ENCODE measurements at places on chromosomes 1 and 21. TPM values are rescaled to one million over a fixed set of nuclear protein-coding genes. Genes with fewer than 3 reads are reported as not detected.

Gene SAMD11
- 4.3 TPM for total RNA-seq

Gene GJB4
- not detected for total RNA-seq

Gene NTRK1
- 2.5 TPM for total RNA-seq

Gene ABCA4
- 0.83 TPM for total RNA-seq

GRCh38 chr1:37692834-37693175 is 489 bp downstream of the CDCA8 start:
- H3K4me1 ChIP-seq = no peaks in the 10 kb centered on the region
- H3K4me3 ChIP-seq = peak overlapping the region; percentile 83
- DNase-seq = no peak
- peaks cover 3% of the 10 kb centered on the region for H3K36me3 ChIP-seq

- H3K27me3 ChIP-seq = no peaks in the 10 kb centered on the region
- H3K4me3 ChIP-seq = no peak overlapping the region
- DNase-seq = no peak
- no peak overlapping the region for H3K27ac ChIP-seq
These were observed 22.6 kb upstream of the UAP1 start for GRCh38 chr1:162538815-162539431.

DNA sequence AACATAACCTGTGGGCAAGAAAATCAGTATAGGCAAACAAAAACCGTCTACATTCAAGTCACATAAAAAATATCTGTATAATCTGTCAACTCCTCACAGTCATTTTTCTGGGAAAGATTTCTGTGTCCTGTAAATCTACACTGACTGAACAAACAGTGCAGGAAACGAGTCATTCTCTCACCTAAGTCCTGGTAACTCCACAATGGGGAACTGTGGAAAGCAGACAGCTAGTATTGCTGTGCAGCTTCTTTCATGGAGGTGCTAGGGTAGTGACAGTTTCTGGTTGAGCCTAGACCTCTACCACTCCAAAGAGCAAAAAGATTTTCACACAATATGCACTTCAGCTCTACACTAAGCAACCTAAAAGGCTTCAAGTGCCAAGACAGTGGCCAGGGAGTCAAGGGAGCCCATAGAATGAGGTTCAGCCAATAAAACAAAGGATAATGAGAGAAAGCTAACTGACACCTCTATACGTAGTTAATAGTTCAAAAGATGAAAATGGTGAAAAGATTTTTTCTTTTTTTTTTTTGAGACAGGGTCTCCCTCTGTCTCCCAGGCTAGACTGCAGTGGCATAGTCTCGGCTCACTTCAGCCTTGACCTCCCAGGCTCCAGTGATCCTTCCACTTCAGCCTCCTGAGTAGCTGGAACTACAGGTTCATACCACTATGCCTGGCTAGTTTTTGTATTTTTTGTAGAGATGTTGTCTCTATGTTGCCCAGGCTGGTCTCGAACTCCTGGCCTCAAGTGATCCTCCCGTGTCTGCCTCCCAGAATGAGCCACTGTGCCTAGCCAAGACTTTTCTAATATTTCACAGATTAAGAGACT is 5.5 kb downstream of the PTP4A2 start:
- H3K27ac ChIP-seq = peak overlapping the region; percentile 95
- H3K36me3 ChIP-seq = no peaks in the 10 kb centered on the region
- no peaks in the 10 kb centered on the region for H3K27me3 ChIP-seq

- peak overlapping the region; percentile 7 for H3K27ac ChIP-seq
- H3K27me3 ChIP-seq = no peaks in the 10 kb centered on the region
- peaks cover 45% of the 10 kb centered on the region for H3K4me1 ChIP-seq
- no peaks in the 10 kb centered on the region for H3K36me3 ChIP-seq
These were observed 52.6 kb downstream of the RUNX1 start for GRCh38 chr21:34996304-34997101.

GRCh38 chr1:236075848-236076247 is 11.0 kb upstream of the NID1 start:
- H3K4me1 ChIP-seq = no peaks in the 10 kb centered on the region
- H3K27ac ChIP-seq = no peak overlapping the region
- no peak overlapping the region for H3K4me3 ChIP-seq
- no peak for DNase-seq
- H3K36me3 ChIP-seq = no peaks in the 10 kb centered on the region

- no peak for DNase-seq
- H3K4me1 ChIP-seq = no peaks in the 10 kb centered on the region
- no peak overlapping the region for H3K27ac ChIP-seq
- H3K36me3 ChIP-seq = no peaks in the 10 kb centered on the region
These were observed 196.3 kb upstream of the FOXD3 start for GRCh38 chr1:63126104-63126503.

- H3K4me1 ChIP-seq = peaks cover 11% of the 10 kb centered on the region
- no peaks in the 10 kb centered on the region for H3K36me3 ChIP-seq
- peaks cover 32% of the 10 kb centered on the region for H3K27me3 ChIP-seq
- H3K27ac ChIP-seq = no peak overlapping the region
These were observed 2.0 kb downstream of the PIK3CD start for GRCh38 chr1:9653491-9654050.

DNA sequence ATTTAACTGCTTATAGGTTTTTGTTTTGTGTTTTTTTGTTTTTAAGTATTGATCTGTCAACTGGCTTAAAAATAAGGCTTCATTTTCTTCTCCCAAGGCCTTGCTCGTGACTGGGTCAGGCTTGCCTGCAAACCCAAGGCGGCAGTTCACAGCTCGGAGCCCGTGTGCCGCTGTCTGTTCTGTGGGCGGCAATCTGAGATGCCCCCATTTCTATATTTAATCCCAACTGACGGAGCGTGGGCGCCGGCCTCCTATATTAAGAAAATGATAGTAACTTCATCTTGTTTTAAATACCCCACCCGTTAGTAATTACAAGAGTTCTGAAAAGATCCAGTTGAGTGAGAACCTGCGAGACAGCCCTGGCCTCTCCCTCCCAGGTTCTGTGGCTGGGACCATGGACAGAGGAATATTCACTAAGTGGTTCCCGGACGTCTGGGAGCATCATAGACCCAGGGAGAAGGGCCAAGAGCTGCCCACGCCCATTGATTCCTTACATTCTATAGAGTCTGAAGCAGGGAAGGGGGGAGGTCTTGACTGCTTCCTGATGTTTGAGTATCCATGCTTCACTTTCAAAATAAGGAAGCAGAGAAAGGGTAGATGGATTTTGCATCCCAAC is 42.6 kb upstream of the GPR153 start:
- no peak overlapping the region for H3K27ac ChIP-seq
- H3K27me3 ChIP-seq = no peaks in the 10 kb centered on the region
- H3K4me3 ChIP-seq = no peak overlapping the region
- H3K36me3 ChIP-seq = no peaks in the 10 kb centered on the region
- H3K4me1 ChIP-seq = no peaks in the 10 kb centered on the region

Data from sigmoid colon (tissue), 7 donors.